Stomach (tissue), 19 donors: ENCODE measurements at places on chromosomes 2 and 18.

DNA sequence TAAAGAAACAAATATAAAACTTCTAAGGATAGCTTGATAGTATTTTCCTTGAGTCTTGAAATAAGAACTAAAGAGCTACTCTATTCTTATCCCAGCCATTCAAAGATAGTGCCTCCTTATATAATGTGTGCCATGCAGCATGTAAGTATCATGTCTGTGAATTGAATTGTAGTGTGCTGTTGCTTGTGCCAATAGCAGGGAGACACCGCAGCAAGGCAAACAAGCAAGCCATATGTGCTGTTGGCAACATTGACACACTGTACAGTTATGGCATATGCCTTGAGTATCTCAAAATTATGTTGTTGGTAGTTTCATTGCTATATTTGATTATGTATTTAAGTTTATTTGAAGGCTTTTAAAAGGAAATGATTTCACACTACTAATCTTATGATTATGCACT is 58.2 kb downstream of the ERBB4 start:
- H3K36me3 ChIP-seq, result no peaks in the 10 kb centered on the region
- no peaks in the 10 kb centered on the region for H3K4me1 ChIP-seq
- DNase-seq, result no peak
- no peak overlapping the region for H3K4me3 ChIP-seq
- H3K27ac ChIP-seq, result no peak overlapping the region

GRCh38 chr2:159362816-159363251 is 76.3 kb upstream of the WDSUB1 start:
- DNase-seq, result no peak
- no peaks in the 10 kb centered on the region for H3K27me3 ChIP-seq
- H3K36me3 ChIP-seq, result peaks cover 12% of the 10 kb centered on the region
- no peak overlapping the region for H3K27ac ChIP-seq
- no peak overlapping the region for H3K4me3 ChIP-seq

GRCh38 chr2:227719641-227720040 is 1.8 kb upstream of the SLC19A3 start:
- no peak overlapping the region for H3K27ac ChIP-seq
- H3K36me3 ChIP-seq, result no peaks in the 10 kb centered on the region
- no peak for DNase-seq
- H3K4me1 ChIP-seq, result peaks cover 16% of the 10 kb centered on the region
- no peak overlapping the region for H3K4me3 ChIP-seq
- H3K27me3 ChIP-seq, result peaks cover 5% of the 10 kb centered on the region

- no peaks in the 10 kb centered on the region for H3K27me3 ChIP-seq
- no peak overlapping the region for H3K27ac ChIP-seq
- H3K4me3 ChIP-seq, result no peak overlapping the region
- H3K4me1 ChIP-seq, result no peaks in the 10 kb centered on the region
- no peak for DNase-seq
Observed at GRCh38 chr2:127932199-127932876, 46.6 kb upstream of the AMMECR1L start.
